ENCODE measurements at places on chromosomes 5 and 9. TPM values are rescaled to one million over a fixed set of nuclear protein-coding genes. Genes with fewer than 3 reads are reported as not detected.

- no peak for DNase-seq
Measured at GRCh38 chr5:133814152-133814551, 154.3 kb downstream of the C5orf15 start.

- no peak for DNase-seq
Measured at GRCh38 chr9:135809166-135809565, 98.2 kb downstream of the CAMSAP1 start.

GRCh38 chr9:95910023-95910707 lies 34.7 kb downstream of the ERCC6L2 start:
- DNase-seq = peak; percentile 58

DNA sequence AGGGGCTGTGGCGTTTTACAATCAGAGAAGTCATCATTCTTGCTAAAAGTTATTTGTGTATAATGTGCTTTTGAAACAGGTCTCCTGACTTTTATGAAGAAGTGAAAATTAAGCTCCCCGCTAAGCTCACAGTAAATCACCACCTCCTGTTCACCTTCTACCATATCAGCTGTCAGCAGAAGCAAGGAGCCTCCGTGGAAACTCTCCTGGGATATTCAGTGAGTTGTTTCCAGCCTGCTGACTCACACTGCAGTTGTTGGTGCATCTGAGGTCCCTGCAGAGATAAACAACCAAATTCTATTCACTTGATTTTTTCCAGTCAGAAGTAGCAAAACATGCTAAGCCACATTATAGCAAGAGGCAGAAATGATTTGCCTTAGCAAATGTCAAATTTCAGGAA lies 156.7 kb downstream of the DOCK8 start:
- no peak for DNase-seq

DNA sequence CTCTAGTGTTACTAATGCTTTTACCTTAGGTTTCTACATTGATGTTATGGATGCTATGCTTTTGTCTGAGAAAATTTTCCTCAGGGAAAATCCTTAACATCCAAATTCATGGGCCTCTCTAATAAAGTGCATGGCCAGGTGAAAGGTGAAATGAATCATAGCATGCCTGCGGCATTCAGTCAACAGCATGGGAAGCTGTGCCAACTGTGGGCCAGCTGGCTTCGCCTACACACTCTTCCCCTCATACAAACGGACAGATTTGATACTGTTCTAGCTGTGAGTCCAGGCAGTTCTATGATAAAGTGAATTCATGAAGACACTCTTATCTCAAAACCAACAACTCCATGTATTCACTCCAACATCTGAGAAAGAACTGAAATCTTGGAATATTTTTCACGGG lies 374.1 kb downstream of the PLK2 start:
- DNase-seq = peak; percentile 44

- peak; percentile 18 for DNase-seq
Measured at GRCh38 chr5:133321833-133322420, 270.1 kb downstream of the HSPA4 start.

GRCh38 chr5:1542781-1543180 lies 19.0 kb upstream of the LPCAT1 start:
- DNase-seq = no peak

DNA sequence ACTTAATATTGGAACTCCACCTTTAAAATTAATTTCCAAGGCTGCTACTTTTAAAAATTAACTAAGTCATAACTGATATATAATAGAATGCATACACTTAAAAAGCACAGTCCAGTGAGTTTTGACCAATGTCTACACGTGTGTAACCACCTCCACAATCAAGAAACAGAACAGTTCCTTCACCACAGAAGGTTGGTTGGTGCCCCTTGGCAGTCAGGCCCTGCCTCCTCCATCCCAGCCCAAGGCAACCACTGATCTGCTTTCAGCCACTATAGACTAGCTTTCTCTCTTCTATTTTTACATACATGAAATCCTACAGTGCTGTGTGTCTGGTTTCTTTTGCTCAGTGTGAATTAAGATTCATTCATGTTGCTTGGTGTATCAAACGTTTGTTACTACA lies 215.2 kb downstream of the CRB2 start:
- DNase-seq = no peak

DNA sequence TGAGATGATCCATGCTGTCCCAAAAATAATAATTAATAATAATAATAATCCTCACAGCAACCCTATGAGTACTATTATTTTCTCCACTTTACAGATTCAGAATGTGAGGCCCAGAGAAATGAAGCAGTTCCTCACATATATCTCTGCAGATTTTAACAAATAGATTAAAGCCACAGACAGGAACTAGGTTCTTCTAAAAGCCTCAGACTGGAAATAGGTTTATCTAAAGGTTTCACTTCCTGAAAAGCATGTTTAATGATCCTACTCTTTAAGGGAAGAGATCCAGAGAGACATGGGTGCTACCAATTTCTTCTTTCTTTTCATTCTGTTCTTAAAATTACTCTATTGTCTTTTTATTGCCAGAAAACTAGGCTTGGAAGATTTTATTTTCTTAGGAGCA lies 1079.4 kb upstream of the COX7C start:
- no peak for DNase-seq

GRCh38 chr5:87190041-87190440 lies 77.6 kb upstream of the RASA1 start:
- no peak for DNase-seq

- no peak for DNase-seq
Measured at GRCh38 chr9:115114546-115114945, 3.4 kb downstream of the TNC start.

Gene SPEF2
- 0.13 TPM for total RNA-seq

Gene PHF24
- total RNA-seq = under 0.01 TPM

Gene ANKRD18B
- total RNA-seq = 0.13 TPM

Gene GPX8
- 12.6 TPM for total RNA-seq

Gene SOHLH1
- total RNA-seq = not detected

Gene PFDN1
- total RNA-seq = 63.2 TPM

Gene SLC1A1
- 7.2 TPM for total RNA-seq

Measured in dermis microvascular lymphatic vessel endothelial cell (primary cell).